AG09319 (cell line): ENCODE measurements at places on chromosomes 13 and 19.
A peak's percentile ranks its signal among the peaks of the same experiment; 100 is the strongest.

- no peak for DNase-seq
These were observed 2.5 kb downstream of the PCDH8 start for GRCh38 chr13:52845766-52846566.

- no peak for DNase-seq
These were observed 73.6 kb downstream of the KDM4B start for GRCh38 chr19:5042556-5042955.

- DNase-seq, result no peak
These were observed 32.6 kb upstream of the SLC46A3 start for GRCh38 chr13:28751175-28751960.

DNA sequence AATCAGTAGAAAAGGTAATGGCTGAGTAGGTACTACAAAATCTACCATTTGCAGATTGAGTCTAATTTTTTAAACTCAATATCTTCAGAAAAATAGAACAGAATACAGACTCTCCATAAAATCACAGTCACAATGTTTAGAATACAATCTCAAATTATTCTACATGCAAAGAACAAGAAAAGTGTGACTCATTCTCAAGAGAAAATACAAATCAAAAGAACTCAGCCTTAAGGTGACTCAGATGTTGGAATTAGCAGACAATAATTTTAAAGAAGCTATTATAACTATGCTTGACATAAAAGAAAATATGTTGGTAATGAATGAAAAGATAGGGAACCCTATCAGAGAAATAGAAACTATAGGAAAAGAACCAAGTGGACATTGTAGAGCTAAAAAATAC, 78.9 kb downstream of the RXFP2 start:
- no peak for DNase-seq

GRCh38 chr19:54696117-54696548, 28.1 kb upstream of the KIR3DL3 start:
- DNase-seq, result no peak

DNA sequence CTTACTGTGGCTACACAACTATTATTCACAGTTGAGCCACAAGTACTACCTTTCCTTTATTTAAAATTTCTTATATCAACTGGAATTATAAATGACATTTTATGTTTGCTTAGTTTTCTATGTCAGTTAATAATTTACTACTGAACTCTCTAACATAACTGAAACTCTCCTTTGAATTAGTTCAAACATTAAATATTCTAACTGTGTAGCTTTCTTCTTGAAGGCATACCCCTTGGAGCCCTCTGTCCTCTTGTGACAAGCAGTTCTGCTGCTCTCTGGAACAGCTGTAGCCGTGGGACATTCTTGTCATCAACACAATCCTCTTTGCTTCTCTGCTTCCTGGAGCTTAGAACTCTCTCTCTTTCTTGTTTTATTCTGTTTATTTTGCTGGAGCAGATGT, 244.8 kb downstream of the NHLRC3 start:
- no peak for DNase-seq

DNA sequence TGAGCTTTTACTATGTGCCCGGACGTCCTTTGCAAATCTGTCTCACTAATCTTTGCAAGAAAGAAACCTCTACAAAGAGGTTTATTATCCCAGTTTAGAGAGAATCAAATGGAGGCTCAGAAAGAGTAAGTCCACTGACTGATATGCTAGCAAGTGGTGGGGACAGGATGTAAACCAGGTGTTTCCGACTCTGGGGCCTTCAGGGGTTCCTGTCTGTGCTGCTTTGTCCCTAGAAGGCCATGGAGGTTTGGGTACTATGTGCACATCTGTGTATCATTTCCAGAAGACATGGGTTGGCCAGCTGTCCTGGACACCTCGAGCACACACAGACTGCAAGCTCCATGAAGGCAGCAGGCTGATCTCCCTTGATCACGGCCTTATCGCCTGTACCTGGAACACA, 1.2 kb upstream of the KPTN start:
- no peak for DNase-seq

- DNase-seq, result no peak
These were observed 76.7 kb upstream of the GPR183 start for GRCh38 chr13:99383946-99384345.

DNA sequence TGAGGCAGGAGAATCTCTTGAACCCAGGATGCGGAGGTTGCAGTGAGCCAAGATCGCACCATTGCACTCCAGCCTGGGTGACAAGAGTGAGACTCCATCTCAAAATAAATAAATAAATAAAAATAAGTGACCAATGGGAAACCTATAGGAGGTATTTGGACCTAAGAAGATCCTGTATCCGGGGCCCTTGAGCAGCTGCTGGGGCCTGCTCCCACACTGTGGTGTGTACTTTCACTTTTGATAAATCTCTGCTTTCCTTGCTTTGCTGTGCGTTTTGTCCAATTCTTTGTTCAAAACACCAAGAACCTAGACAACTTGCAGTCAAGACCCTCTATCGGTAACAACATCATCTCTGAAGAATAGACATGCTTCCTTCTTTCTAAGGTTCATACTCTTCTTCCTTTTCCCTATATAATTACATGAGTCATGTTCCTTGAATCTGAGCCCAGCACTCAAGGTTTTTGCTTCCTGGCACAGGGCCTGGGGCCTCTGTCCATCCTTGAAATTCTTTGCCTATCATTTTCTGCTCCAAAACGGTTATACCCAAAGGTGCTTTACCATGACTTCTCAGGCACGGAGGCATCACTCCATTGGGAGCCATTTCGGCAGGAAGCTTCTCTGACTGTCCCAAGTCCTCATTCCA, 14.2 kb upstream of the PNMA8C start:
- DNase-seq, result peak; percentile 34

DNA sequence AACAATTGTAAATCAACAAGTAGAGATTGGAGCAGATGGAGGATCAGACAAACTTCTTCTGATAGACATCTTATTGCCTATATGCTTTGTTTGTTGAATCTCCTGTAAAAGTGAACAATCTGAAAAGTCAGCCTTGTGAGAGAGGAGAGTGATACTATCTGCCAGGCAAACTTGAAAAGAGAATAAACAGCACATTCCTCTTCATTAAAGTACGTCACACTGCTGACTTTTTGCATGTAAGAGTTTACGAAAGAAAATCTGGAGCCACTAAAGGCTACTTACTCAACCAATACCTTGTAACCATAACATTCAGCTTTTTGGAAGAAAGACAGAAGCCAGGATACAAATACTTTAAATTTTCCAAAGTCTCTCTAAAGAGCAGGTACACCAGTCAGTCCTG, 42.5 kb downstream of the EDNRB start:
- DNase-seq, result peak; percentile 79

DNA sequence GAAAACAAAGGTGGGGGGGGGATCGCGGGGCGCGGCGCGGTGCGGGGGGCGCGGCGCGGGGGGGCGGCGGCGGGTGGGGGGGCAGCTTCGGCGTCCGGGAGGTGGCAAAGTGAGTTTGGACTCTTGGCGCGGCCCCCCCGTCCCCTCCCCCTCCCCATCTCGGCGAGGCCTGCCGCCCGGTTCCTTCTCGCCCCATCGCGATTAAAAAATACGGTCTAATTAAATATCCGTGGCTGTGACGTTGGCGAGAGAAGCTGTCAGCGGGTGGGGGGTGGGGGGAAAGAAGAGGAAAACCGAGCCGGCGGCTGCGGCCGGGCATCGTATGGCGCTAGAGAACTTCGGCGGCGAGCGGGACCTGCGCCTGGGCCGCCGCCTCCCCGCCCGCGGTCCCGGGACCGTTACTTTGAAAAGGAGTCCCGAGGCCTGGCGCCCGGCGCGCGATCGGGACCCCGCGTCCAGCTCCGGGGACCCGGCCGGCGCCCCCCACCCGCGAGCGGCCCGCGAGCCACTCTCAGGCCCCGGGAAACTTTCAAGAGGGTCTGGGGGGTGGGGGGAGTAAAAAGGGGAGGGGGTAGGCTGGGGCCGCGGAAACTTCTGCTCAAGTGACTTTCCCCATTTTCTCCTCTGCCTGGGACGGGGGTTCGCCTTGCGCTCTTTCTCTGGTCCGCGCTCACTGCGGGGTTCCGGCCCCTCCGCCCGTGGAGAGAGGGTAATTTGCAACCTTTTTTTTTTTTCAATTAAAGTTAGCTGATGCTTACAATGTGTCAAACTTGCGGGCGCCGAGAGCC, 146.3 kb upstream of the ZNF536 start:
- no peak for DNase-seq

DNA sequence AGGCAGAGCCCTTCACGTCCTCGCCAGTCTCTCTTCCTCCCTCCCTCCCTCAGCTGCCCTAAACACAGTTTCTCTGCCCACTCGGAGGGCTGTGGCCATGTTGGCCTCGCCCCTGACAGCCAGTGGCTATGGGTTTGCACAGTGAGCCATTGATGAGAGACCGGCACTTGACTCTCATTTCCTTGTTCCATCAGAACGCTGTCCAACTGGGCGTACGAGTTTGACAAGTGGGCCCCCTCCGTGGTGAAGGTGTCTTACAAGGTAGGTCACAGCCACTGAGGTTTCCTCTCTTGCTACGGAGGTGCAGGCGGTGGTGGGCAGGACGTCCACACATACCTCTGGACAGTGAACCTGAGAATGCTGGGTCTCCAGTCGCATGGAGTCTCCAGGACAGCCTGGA, 57.9 kb downstream of the SMARCA4 start:
- DNase-seq, result no peak

DNA sequence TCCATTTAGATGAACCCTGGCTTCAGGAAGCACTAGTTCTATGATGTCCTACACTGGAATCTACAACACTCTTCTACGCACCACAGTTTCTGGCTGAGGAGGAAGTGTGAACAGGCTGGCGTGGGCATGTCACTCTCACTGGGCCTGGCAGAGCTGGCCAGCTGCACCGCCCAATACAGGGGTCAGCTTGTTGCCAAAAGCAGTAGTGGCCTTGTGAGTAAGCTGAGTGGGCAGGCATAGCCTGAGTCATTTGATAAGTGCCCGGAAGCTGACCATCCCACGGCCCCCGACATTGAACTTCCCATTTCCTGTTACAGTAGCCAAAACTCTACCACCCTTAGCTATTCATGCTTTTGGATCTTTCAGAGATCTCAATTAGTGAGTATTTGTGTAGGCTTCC, 240.9 kb upstream of the SERP2 start:
- DNase-seq, result no peak

DNA sequence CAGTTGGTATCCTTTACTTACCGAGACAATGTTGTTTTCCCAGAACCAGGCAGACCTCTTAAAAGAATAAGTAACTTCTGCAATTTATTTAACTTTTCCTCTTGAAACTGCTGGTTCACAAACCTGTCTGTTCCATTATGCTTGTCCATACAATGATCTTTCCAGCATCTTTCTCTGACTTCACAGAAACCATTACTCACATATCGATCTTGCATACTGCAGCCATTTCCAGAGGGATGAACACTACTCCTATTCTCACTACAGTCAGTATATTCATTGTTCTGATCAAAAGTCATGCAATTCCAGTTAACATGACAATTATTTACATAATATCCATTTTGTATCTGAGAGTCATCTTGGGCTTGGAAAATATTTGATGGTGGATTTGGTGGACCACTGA, 2.8 kb downstream of the N4BP2L2 start:
- DNase-seq, result no peak

GRCh38 chr13:26222520-26223046, 469 bp upstream of the RNF6 start:
- DNase-seq, result no peak

DNA sequence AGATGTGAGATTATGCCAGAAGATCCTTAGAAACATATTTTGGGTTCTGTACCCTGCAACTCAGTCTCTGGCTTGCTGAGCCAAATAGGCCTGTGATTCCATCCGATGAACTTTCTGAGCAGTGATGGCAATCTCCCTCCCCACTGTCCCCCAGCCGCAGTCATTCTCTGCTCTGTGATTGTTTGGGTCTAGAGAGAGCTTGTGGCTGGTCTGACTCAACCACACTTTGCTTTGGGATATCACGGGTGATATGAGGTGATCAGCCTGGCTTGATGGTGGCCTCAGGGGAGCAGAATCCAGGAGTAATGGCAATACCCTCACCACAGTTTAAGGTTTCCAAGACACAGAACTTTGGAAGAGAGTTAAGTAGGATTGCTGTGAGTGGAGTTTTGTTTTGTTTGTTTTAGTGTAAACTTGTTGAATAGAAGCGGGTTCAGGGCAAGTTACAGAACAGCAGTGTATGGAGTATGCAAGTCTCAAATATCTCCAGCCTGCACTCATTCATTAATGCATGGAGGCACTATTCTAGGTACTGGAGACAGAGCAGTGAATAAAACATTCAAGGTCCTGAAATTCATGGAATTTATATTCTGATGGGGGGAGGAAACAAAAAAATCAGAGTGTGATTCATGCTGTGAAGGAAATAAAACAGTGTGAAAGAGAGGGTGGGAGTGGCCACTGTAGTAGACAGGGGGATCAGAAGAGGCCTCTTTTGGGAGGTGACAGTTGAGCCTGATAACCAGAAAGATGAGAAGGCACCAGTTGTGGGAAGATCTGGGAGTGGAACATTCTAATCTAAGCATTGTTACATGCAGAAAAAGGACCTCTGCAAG, 5.3 kb downstream of the SAMD4B start:
- no peak for DNase-seq

GRCh38 chr19:34596115-34596514, 80.8 kb downstream of the SCGB2B2 start:
- no peak for DNase-seq

GRCh38 chr19:56314018-56314380, 640 bp downstream of the ZSCAN5A start:
- peak; percentile 1 for DNase-seq

DNA sequence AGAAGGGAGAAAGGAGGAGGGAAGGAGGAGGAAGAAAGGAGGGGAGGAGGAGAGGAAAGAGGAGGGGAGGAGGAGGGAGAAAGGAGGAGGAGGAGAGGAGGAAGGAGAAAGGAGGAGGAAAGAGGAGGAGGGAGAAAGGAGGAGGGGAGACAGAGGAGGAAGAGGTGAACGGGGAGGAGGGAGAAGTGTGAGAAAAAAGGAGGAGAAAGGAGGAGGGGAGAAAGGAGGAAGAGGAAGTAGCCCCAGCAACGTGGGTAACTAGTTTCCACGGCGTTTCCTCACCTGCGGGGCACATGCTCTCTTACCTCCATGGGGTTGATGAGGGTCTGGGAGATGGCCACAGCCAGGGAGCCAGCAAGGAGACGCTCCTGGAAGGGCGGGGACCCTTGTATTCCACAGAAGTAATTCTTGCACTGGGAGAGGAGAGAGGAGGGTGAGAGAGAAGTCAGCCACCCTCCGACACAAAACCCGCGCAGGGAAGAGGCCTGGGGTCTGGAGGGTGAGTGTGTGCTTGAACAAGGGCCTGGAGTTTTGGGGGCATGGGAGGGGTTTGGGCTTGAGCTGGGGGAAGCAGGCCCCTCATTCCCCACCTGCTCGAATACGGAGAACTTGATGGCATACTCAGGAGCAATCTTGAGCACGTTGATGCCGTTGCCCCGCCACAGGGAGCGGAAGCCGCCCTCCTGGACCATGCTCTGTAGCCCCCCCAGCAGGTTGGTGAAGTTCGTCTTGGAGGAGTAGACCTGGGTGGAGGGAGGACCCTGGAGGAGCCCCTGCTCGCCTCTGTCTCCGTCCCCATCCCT, 3.9 kb downstream of the SLC25A41 start:
- DNase-seq, result no peak

GRCh38 chr13:93915269-93915809, 564.1 kb downstream of the DCT start:
- peak; percentile 5 for DNase-seq

- no peak for DNase-seq
These were observed 131.3 kb downstream of the LACC1 start for GRCh38 chr13:44011036-44011435.
